T-helper 2 cell (primary cell): ENCODE measurements at places on chromosomes 1 and 21.

- DNase-seq = no peak
Observed at GRCh38 chr1:236181059-236181458, 38.7 kb downstream of the GPR137B start.

DNA sequence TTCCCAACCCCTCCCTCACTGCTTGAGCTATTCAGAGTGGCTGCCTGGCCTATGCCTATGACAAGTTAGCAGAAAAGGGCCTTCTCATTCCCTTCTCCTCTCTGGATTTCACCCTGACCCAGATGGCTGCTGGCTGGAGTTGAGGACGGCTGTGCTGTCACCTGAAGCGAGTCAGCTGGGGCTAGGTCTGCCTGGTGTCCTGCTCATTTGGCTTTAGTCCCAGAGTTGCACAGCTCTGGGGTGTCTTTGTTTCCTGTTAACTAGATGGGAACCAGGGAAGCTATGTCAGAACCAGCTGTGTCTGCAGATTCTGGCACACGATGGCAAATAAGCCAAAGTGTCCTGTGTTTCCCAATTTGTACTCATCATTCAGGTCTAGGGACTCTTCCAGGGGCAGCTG, 52.9 kb downstream of the CNIH3 start:
- no peak for DNase-seq

- no peak for DNase-seq
Observed at GRCh38 chr21:15932726-15933125, 202.9 kb downstream of the USP25 start.

- DNase-seq = no peak
Observed at GRCh38 chr1:53959664-53960250, 13.6 kb downstream of the LRRC42 start.

DNA sequence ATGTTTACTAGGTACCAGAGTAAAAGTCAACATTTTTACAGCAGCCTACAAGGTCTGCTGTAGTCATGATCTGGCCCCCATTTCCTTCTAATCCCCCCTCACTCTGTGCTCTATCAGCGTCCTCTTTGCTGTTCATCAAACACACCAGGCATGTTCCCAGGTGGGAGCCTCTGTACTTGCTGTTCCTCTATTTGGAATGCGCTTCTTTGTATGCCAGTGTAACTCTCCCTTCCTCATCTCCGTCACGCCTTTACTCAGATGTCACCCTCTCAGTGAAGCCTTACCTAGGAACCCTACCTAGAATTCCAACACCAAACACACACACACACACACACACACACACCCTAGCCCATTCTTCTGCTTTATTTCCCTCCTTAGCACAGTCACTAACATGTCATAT, 21.0 kb downstream of the TP53BP2 start:
- DNase-seq = no peak

- DNase-seq = no peak
Observed at GRCh38 chr21:34372321-34372720, 3.0 kb upstream of the SMIM11 start.

GRCh38 chr1:20072771-20073170, 2.8 kb downstream of the PLA2G5 start:
- DNase-seq = no peak

- peak; percentile 77 for DNase-seq
Observed at GRCh38 chr1:156025876-156026275, 5.1 kb upstream of the SSR2 start.

DNA sequence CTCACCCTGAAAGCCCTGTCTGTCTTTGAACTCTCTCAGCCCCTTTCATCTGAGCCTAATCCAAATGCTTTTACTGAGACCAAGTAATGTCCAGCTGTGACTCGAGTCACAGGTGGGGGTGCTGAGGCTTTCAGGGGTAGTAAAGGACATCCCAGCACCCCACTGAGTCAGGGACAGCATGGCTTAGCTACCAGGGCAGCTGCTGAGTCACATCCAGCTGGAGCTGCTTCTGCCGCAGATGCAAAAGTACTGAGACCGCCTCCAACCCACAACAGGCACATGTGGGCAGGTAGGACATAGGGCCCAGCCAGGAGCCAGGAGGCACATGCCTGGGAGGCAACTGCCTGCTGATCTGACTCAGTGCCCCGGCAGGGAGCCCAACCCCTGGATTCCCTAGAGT, 6.7 kb upstream of the VSIG8 start:
- no peak for DNase-seq

DNA sequence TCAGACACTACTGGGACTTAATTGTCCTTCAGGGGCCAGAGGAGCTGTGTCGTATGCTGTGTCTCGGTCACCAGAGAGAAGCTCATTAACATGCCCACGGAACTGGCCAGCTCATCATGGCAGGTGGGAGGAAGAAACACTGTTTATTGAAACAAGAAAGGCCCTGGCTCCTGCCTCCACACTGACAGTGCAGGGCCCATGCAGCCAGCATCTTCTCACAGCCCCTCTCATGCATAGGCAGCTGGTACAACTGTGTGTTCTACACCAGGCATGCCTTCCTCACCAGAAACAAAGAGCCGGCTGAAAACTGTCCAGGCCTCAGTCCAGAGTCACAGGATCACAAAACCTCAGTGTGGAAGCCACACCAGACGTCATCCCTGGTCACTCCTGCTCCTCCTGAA, 106.0 kb downstream of the UBE2U start:
- no peak for DNase-seq

- no peak for DNase-seq
Observed at GRCh38 chr1:89538361-89538760, 13.7 kb downstream of the LRRC8B start.

DNA sequence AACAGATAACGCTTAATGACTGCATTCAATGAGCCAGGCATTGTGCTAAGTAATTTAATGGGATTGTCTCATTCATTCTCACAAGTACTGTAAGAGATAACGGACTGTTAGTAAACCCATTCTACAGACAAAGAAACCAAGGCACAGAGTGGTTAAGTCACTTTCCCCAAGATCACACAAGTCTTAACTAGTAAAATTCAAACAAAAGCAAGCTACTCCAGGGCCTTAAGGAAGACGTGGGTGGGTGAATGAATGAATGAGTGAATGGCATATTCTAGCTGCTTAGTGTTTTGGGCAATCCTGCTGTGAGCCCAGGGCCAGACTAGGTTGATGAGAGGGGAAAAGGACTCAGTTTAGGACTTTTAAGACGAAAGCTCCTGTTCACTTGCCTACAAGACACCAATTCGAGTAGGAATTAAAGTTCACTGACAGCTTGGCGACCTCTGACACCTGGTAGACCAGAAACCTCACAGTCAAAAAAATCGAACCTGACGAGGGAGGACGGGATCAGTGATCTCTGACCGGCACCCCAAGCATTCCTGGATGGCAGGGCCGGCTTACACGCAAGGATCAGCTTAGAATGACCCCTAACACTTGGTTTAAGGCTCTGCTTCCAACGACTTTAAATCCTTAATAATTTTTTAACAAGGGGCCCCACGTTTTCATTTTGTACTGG, 557 bp downstream of the EMC1 start:
- DNase-seq = no peak

DNA sequence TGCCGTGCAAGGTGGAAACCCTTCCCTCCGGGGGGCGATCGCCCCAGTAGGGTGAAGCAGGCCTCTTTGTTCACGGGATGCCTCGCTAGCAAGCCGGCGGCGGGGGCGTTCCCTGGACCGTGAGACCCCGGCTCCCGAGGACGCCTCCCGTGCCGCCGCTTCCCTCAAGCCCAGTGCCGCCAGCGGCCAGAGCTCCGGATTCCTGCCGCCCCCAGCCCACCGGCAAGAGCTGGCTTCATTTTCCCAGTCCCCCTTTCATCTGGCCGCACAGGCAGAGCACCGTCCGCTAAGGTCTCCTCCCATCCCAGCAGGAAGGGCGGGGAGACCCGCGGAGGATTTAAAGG, 16.3 kb downstream of the IER5 start:
- DNase-seq = peak; percentile 56

- no peak for DNase-seq
Observed at GRCh38 chr1:205583461-205584130, 48.2 kb downstream of the ELK4 start.

DNA sequence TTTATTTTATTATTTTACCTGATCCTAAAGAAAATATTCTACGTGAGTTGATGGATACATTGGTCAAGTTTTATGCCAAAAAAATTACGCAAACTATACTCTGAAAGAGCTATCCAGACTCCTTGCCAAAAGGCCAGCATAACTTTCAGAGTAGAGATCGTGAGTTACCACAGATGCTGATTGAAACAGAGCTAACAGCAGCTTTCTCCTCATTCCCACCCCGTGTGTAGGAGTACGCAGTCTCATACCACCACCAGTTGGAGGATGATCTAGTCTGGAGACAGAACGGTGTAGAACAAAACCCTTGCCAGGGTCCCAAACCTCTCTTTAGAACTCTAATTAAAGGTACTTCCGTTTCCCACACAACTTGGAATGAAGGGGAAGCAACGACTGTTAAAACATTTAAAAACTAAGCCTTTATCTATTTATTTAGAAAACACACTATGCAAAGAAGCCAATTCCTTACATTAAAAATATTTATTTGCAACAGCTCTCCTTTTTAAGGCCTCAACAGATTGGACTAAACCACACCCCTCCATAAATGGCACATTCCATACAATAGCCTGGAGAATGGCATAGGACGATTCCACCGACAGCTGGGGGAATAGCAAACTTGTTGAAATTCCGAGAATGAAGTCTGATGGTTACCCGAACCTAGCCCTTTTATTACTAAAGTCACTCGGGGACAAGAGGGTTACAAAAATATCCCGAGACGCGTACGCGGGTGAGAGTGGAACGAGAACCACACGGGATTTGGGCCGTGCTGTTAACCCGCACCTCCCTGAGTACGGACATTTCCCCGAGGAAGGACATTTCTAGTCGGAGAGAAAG, 1.4 kb downstream of the NUCKS1 start:
- DNase-seq = peak; percentile 72

DNA sequence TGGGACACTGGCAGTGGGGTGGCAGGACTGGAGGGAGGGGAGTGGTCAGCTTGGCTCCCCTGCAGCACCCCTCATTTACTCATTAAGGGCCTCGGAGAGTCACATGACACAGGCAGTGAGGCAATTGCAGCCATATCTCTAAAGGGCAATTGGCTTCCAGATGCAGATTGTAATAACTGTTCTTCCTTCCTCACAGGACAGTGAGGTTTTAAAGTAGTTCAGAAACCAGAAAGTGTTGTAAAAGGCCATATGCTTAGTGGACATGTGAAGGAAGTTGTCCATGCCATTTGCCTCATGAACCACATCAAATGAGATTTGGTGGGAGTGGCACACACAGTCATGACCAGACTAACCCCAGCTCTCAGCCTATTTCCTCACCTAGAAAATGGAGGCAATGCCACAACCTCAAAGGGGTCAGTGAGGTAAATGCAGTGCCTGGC, 11.1 kb downstream of the MTX1 start:
- no peak for DNase-seq

- no peak for DNase-seq
Observed at GRCh38 chr1:218478336-218478735, 133.2 kb downstream of the TGFB2 start.

GRCh38 chr1:18830596-18830995, 28.9 kb downstream of the TAS1R2 start:
- no peak for DNase-seq

- no peak for DNase-seq
Observed at GRCh38 chr1:229778794-229779193, 152.7 kb downstream of the URB2 start.

- DNase-seq = peak; percentile 63
Observed at GRCh38 chr21:34129901-34130715, 56.7 kb downstream of the MRPS6 start.

DNA sequence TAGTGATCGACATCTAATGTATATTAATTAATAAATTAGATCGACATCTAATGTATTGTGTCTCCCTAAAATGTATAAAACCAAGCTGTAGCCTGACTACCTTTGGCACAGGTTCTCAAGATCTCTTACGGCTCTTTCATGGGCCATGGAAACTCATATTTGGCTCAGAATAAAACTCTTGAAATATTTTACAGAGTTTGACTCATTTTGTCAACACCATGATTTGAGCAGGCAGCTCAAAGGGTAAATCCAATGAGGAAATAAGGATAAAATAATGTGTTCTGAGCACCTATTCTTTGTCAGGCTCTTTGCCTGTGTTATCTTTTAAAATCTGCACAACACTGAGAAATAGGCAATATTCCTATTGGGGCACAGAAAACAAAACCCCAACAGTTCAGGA, 223.4 kb upstream of the DUSP10 start:
- DNase-seq = no peak

DNA sequence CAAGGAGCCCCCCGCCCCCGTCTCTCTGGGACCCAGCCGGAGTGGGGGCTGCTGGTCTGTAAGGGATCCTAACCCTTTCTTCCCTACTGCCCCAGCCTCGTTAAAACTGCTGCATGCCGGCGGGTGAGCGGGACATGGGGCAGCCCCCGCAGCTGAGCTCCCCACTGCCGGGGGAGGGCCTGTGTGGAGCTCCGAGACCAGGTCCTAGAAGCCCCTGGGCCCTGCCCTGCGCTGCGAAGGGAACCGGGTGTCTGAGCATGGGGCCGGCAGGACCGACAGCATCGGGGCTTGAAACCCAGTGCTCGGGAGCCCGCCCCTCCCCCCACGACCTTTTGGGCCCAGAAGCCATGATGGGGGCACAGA, 9.2 kb upstream of the COL6A1 start:
- no peak for DNase-seq

DNA sequence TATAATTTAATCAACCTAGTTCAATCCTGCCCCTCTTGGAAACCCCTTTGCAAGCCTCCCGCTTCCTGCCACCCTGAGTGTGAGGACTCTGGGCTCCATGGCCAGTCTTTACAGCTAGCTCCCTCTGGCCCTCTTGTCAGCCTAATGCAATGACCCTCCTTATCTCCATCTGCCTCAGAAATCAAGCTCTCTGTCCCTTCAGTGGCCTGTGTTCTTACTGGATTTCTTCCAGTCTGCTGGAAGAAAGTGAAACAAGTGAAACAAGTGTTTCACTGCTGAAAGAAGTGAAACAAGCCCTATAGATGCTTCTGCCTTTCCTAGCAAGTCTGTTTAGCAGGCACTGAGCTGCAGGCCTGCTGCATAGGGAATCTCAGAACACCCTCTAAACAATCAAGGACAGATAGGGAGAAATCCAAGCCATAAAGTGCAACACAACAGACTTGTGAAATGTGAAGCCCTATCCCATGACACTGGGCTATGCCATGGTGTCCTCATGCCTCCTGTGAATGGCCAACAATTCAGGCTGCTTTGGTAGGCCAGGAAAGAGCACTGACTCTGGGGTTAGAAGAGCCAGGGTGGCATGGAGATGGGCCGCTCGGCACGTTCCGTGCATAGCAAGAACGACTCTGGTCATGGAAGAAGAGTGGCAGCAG, 55.9 kb downstream of the FAM163A start:
- DNase-seq = no peak

DNA sequence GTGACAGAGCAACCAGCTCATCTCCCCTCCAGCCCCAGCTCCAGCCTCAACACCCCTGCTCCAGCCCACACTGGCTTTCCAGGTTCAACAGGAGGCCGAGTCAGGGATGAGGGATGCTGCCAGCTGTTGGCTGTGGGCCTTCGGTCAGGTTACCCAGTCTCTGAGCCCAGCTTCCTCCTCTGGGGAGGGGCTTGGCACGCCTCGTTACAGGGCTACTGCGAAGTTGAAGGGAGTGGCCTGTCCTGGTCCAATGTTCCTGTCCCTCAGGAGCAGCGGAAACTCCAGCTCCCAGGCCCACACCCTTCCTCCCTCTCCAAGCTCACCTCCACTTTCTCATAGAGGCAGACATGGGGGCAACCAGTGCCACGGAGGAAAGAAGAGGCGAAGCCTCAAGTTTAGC, 15.1 kb upstream of the TAS1R2 start:
- DNase-seq = no peak
